Stomach (tissue), 19 donors: ENCODE measurements at places on chromosomes 1 and 21.

DNA sequence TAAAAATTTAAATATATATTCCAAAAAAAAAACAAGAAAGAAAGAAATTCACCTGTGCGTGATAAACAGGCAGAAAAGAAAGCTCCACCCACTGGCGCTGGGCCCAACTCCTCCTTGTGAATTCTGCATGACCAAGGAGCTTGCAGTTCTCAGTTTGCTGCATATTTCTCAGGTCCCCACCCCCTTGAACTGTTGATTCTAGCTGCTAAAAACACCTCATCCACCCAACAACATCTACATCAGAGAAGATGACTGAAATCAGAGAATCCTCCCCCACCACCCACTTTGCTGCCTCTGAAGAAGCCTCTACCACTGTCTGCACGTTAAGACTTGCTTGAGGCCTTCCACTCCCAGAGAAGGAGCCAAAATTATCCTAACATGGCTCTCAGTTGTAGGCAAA, 104.8 kb downstream of the RGS2 start:
- peak; percentile 18 for DNase-seq

- no peak for DNase-seq
Observed at GRCh38 chr1:8625981-8626898, 191.2 kb downstream of the RERE start.

DNA sequence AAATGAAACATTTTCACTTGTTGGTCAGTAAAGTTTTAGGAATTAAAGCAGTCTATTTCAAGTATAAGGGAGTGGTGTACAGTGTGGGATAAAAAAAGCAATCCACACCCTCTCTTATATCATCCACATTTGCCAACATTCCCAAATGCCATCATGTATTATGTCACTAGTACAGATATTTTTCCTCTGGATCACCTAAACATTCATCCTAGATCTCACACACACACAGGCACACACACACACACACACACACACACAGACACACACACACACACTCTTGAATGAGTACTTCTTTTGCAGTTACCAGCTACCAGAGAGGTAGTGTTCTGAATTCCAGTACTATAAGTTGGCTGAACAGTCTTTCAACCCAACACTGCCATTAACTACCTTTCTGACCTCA, 1369.1 kb upstream of the ADGRL4 start:
- DNase-seq = no peak

GRCh38 chr1:177744906-177745305, 225.0 kb downstream of the SEC16B start:
- no peak for DNase-seq

DNA sequence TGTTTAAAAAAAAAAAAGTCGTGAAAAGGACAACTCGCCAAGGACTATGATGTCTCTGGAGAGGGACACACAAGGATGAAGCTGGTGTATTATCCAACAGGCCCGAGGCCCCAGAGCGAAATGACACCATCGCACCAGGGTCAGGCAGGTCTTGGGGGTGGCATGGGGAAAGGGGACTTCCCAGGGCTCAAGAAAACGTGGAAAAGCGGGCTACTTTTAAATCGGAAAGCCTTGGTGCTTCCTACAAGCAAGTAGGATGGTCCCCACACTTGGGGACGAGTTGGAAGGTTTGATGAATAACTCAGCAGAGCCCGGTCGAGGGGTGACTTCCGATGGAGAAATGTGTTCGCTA, 505 bp upstream of the GNPAT start:
- DNase-seq = no peak

DNA sequence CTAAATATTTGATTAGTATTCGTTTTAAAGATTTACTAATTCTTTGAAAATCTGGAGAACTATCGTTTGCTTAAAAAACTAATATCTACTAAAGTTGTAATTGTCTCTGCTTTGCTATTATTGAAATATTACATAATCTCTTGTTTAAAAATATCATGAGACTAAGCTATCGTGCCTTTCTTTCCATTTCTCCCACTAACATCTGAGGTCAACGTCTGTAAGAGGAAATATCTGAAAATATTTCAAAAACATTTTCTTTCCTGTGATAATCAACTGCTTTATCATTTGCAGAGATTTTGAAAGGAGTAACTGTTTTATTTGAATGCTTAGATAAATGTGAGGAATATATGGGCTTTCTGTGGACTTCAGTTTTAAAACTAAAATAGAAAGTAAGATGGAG, 694.1 kb downstream of the USP25 start:
- DNase-seq = no peak

DNA sequence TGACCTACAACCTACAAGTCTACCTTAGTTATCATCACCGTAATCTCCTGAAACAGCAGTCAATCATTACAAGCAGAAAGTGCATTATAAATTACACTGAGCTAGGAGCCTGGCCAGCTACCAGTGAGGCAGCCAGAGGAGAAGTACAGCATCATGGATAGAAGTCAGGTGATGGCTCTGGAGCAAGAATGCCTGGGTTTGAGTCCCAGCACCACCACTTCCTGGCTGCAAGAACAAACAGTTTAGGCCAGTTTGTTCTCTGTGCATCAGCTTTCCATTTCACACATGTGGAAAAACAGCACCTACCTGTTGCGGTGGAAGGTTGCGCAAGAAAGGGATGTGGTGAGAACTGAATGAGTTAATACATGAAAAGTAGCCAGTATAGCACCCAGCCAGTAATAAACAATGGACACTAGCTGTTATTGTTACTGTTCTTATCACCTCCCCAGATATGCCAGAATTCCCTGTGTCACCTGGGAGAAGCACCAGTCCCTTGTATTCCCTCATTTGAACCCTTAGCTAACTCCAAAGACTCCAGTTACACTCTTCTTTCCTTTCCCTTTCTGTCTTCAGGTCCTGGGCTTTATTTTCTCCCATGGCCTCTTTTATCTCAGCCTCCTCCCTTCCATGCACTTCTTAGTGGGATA, 9.0 kb downstream of the CREG1 start:
- no peak for DNase-seq
